Stimulated activated CD4-positive, alpha-beta T cell treated with anti-CD3 and anti-CD28 coated beads, Interleukin-15, amount 100 ng/mL, for 24 hours (primary cell): ENCODE measurements at places on chromosomes 3 and 15.

GRCh38 chr15:27167738-27168137, 196.8 kb downstream of the GABRG3 start:
- DNase-seq, result no peak

- DNase-seq, result no peak
Observed at GRCh38 chr3:69353503-69353902, 32.4 kb downstream of the FRMD4B start.

- peak; percentile 48 for DNase-seq
Observed at GRCh38 chr3:187739094-187739560, 6.1 kb downstream of the BCL6 start.

- DNase-seq, result no peak
Observed at GRCh38 chr3:62097121-62097520, 276.2 kb downstream of the FEZF2 start.

GRCh38 chr3:172746475-172746874, 4.1 kb upstream of the ECT2 start:
- DNase-seq, result no peak

GRCh38 chr3:50624634-50625033, 7.7 kb downstream of the MAPKAPK3 start:
- no peak for DNase-seq
